ENCODE measurements at places on chromosomes 7 and 10. TPM values are rescaled to one million over a fixed set of nuclear protein-coding genes. Genes with fewer than 3 reads are reported as not detected.

Gene H2BK1
- total RNA-seq = not detected

Gene VWA2
- not detected for total RNA-seq

Gene CYP2W1
- total RNA-seq = not detected

Gene CUX1
- total RNA-seq = 48.9 TPM

Gene TAS2R60
- total RNA-seq = not detected

Gene WDR37
- total RNA-seq = 7.7 TPM

Gene EGR2
- total RNA-seq = 0.43 TPM

Gene ZNF735
- not detected for total RNA-seq

Gene GPR146
- 1.9 TPM for total RNA-seq

Gene CTBP2
- total RNA-seq = 103 TPM

Gene GJC3
- total RNA-seq = 0.09 TPM

Gene ACTR1A
- 84.4 TPM for total RNA-seq

Gene UFSP1
- total RNA-seq = 4.9 TPM

Gene IDI2
- total RNA-seq = not detected

Gene LLCFC1
- total RNA-seq = not detected

Gene CABCOCO1
- total RNA-seq = 0.30 TPM

Gene IDE
- total RNA-seq = 24.0 TPM

Gene KLLN
- total RNA-seq = 0.66 TPM

Gene HOXA2
- 0.84 TPM for total RNA-seq

Gene ZNF117
- total RNA-seq = 0.28 TPM

Gene UMAD1
- total RNA-seq = 11.7 TPM

Gene RGR
- total RNA-seq = not detected

Gene OR2A1
- total RNA-seq = not detected

Gene FFAR4
- 0.14 TPM for total RNA-seq

Gene ADRB1
- total RNA-seq = 0.84 TPM

Gene IGF2BP3
- total RNA-seq = 30.4 TPM

Gene RSPH10B2
- 0.07 TPM for total RNA-seq

Gene GLCCI1
- total RNA-seq = 1.0 TPM

Gene ANKRD7
- 0.36 TPM for total RNA-seq

Gene GPR158
- total RNA-seq = 0.05 TPM

Gene CYP2C18
- not detected for total RNA-seq

Gene WNT2
- total RNA-seq = not detected

Gene NOS3
- total RNA-seq = 0.30 TPM

Gene TUBB8
- total RNA-seq = 0.12 TPM
